Left renal pelvis (tissue), 4 donors: ENCODE measurements at places on chromosomes 6 and 20. TPM values are rescaled to one million over a fixed set of nuclear protein-coding genes. Genes with fewer than 3 reads are reported as not detected.

Gene AVP
- not detected for polyA plus RNA-seq

Gene C4A
- polyA plus RNA-seq = 13.3 TPM

Gene HTR1B
- polyA plus RNA-seq = 0.24 TPM

Gene NKAIN4
- polyA plus RNA-seq = 26.0 TPM

Gene ZNF292
- polyA plus RNA-seq = 39.3 TPM

Gene LYRM4
- 45.7 TPM for polyA plus RNA-seq

Gene BPIFB2
- polyA plus RNA-seq = not detected

Gene TCP11
- 1.6 TPM for polyA plus RNA-seq

Gene TMEM151B
- polyA plus RNA-seq = 1.0 TPM

Gene TFAP2A
- 27.6 TPM for polyA plus RNA-seq

Gene BANF2
- polyA plus RNA-seq = not detected

Gene DEFB114
- not detected for polyA plus RNA-seq

Gene EPHA7
- polyA plus RNA-seq = 44.0 TPM
